Putamen (tissue), 1 donor: ENCODE measurements at places on chromosomes 2 and 18.

DNA sequence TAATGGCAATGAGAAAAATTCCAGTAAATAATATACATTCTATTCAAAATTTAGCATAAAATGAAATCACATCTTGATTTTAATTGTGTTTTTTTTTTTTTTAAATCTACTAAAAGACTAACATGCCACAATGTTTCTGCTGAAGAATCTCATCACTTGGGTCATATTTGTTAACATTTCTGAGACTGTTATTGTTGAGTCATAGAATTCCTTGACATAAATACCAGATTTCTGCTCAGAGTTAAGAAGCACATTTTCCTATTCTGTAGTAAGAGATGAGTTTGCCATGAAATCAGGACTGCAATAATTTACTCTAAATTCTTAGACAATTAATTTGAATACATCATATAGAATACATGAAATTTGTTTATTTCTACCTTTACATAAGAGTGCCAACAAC lies 154.9 kb upstream of the KYNU start:
- no peak for DNase-seq

- no peak for DNase-seq
These were observed 59.9 kb downstream of the ACSL3 start for GRCh38 chr2:222920657-222921186.

DNA sequence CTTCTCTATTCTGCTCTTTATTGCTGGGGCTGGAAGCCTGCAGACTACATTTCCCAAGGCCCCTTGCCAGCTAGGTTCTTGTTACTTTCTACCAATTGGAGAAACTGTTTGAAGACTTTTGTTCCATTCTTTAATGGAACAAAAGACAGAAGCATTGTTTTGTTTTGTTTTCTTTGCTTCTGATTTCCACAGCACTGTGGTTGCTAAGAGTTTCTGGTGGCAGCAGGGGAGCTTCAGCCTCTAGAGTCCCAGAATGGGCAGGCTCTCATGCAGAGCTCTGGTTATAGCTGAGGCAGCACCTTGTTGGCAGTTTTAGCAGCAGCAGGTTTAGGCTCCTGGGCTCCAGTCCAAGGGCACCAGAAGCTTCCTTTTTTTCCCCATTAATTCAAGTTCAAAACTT lies 234.3 kb downstream of the ETAA1 start:
- DNase-seq, result no peak

DNA sequence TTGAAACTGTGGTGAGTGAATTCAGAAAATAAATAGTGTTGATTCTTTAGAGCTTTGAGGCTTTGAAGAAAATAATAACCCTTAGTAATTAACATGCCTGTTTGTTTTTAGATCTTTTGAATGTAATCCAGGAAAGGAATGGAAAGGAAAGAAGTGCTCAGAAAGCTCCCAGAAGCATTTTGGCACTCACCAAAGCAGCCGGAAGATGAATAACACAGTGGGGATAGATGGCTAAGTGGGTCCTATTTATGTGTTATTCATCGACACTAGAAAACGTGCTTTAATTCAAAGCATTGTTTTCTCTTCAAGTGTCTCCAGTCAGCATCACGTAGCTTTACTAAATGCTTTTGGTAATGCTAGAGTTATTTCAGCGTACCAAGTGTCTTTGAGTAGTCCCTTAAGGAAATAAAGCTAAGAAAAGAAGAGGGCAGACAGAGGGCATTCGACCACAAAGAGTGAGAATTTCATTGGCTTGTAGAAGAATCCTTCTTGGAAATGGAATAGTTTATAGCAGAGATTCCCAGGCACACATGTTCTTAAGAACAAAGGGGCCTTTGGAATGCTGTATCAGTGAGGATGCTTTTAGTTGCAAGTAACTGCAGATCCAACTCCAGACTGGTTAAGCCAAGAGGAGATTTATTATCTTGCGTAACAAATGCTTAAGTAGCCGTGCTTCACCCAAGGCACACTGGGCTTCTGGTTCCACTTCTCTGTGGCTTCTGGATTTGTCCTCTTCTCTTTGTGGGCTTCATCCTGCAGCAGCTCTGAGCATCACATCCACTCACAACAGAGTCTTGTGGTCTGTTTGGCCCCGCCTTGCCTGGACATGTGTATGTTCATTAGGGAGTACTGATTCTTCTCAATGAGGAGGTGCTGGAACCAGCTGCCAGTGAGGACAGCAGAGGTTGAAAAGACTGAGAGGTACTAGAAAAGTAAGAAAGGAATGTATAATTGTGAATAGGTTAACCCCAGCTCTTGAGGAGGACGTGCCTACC lies 63.6 kb upstream of the LTBP1 start:
- no peak for DNase-seq

- no peak for DNase-seq
These were observed 145.2 kb downstream of the ZFP36L2 start for GRCh38 chr2:43081131-43081765.

DNA sequence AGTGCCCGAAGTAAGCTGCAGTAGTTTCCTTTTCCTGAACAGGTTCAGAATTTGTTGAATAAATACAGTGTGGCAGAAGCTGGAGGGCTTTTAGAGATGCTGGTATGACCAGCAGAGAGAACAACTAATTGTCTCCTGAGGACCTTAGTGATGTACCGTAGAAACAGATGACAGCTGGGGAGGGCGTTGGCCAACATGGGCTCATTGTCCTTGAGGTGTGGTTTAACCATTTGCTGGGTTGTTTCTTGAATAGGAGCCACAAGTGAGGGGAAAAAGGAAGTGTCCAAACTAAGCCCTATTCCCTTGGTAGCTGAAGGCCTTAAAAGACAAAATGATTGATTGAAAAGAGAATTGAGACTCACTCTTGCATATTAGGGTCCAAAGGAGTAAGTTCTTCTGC lies 11.7 kb upstream of the FAM228A start:
- DNase-seq, result no peak

- no peak for DNase-seq
These were observed 23.8 kb upstream of the TEX44 start for GRCh38 chr2:231568785-231569435.
